ENCODE measurements at places on chromosomes 4 and X.

DNA sequence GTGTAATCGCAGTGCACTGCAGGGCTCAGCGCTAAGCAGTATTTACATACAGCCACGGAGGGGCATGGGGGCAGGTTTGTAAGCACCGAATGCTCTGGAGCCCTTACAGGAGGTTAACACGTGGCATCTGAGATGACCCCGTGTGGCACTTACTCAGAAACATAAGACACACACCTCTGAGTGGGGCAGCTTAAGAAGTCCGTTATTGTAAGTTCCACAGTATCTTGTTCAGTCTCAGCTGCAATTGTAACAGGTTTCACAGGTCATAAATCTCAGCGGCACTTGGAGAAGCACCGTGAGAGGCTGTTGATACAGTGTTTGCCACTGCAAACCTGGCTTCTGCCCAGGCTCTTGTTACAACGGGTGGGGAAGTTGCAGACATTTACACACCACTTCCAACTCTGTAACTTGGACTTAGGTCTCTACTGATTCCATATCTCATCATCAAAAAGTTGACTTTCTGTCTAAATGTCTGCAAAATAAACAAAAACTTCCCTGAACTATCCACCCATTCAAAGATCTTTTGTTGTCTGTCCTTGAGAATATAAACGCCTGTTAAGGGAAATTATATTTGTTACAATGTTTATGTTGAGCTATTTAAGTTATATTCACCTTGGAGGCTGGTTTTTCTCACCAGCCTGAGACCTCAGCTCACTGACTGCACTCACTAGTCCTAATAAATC is 10.3 kb downstream of the CPLX1 start:
- no peak for DNase-seq

DNA sequence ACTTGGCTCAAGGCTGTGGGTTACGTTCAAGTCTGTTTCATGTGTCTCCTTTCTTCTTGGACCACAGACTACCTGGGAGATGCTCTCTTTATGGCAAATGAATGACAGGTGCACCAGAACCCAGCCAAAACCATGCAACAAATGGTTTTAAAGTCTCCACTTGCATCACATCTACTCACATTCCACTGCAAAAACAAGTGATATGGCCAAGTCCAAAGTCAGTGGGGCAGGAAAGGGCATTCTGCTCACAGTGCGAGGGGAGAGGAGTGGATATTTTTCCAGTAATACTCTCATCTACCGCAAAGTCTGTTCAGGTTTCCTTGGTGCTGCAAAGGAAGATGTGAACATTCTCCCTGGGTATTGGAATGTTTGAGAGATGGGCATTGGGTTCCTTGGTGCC is 120.5 kb downstream of the UCHL1 start:
- no peak for DNase-seq

- no peak for DNase-seq
Observed at GRCh38 chrX:96440941-96441340, 243.7 kb upstream of the DIAPH2 start.

GRCh38 chr4:1203026-1203616 is 30.7 kb upstream of the SPON2 start:
- DNase-seq = peak; percentile 12

GRCh38 chr4:165070560-165070959 is 16.9 kb downstream of the TRIM75 start:
- DNase-seq = no peak
